CD4-positive, alpha-beta T cell treated with Interferon alpha-2 for 1 hour (primary cell): ENCODE measurements at places on chromosomes 13 and 19.

DNA sequence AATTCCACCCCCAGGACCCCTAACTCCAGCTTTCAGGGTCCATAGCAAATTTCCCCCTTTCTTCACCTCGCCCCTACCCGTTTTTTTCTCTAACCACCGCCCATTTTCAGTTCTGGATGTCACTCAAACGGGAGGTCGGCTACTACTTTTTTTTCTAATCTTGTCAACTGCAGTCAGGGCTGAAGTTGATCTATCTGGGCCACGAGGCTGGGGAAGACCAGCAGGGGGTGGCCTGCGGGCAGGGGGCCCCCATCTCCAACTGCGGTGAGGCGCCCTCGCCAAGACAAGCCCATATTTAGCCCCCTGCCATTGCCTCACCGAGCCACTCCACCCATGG is 748 bp downstream of the LHFPL6 start:
- DNase-seq, result no peak

DNA sequence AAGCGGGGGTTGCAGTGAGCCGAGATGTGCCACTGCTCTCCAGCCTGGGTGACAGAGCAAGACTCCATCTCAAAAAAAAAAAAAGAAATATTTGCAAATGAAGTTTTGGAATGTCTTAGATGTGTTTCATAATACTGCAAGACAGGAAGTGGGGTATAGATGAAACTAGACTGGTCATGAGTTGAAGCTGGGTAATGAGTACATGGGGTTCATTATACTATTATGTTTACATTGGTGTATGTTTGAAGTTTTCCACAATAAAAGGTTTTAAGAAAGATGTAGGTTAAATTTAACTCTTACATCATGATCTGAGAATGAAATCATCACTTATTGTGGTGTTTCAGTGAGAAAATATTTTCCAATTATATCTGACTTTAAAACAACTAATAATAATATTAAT is 19.0 kb downstream of the FNDC3A start:
- DNase-seq, result no peak

GRCh38 chr13:72004784-72005374 is 137.9 kb upstream of the DACH1 start:
- no peak for DNase-seq

- DNase-seq, result no peak
These were observed 2.0 kb upstream of the CEBPA start for GRCh38 chr19:33304371-33304759.

DNA sequence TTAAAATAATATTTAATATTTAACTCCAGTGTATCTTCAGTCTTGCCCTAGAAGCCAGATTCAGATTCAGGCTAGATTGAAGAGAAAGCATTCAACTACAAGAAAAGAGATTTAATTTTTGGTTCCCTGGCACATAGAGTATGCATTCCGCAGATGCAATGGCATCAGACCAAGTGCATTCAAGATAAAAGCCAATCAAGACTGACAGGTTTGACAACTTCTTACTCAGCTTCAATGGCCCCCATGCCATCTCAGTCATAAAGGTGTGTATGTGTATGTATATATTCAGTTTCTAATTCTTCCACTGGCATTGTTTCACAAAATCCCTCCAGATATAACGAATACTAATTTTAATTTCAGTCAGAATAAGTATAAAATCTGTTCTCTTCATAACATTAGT is 650.8 kb upstream of the GPC6 start:
- no peak for DNase-seq

- no peak for DNase-seq
These were observed 42.6 kb upstream of the C13orf46 start for GRCh38 chr13:114016321-114017027.

GRCh38 chr13:69389899-69390298 is 717.7 kb upstream of the ATXN8OS start:
- no peak for DNase-seq

DNA sequence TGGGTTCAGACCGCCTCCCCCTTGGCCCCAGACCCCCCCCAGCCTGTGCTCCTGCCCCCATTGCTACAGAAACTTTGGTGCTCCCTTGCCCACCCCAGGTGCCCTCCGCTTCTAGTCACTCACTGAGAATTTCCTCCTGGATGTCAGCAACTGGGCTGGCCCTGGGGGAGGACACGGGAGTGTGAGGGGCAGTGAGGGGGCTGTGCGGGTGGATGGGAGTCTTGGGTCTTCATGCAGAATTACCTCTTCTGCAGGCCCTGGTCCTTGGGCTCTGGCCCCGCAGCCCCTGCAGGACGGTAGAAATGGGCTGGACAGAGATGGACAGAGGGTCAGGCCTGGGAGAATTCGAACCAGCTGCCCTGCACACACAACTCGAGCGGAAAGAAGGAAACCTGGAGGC is 4.8 kb downstream of the LILRB5 start:
- DNase-seq, result no peak

DNA sequence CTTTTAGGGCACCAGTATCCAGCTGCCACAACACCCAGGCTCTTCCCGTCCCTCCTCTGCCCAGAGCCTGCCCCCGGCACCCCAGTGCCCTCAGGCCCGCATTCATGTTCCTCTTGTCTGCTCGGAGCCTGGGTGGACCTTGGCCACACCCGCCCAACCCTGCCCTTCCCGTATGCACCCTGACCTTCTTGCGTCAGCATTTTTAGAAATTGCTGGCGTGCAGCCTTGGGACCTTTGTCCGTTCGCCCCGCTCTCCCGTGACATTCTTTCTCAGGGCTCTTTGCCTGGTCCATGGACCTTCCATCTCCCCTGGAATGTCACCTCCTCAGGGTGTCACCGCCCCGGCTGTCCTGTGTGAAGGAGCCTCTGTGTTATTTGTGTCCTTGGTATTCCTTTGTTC is 7.6 kb downstream of the NUCB1 start:
- no peak for DNase-seq

- DNase-seq, result no peak
These were observed 58.7 kb downstream of the MRPL57 start for GRCh38 chr13:21235174-21235573.

DNA sequence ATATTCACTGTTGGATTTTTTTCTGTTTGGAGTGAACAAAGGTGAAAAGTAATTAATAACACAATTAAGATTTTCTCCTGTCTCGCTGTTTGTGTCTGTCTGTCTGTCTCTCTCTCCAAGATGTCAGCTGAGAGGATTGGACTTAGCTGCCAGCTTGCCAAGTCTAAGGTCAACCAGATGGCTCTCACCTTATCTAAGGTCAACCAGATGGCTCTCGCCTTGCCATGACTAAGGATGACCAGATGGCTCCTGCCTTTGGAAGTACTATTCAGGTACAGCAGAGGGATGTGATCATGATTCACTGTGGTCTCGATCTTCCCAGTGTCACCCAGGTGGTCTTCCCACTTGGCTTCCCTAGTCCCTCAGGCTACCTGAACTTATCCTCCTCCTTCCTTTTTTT is 1436.4 kb downstream of the UQCRFS1 start:
- DNase-seq, result no peak

- DNase-seq, result peak; percentile 41
These were observed 18.4 kb upstream of the MYCBP2 start for GRCh38 chr13:77345150-77345780.

- DNase-seq, result no peak
These were observed 50.7 kb upstream of the MCF2L start for GRCh38 chr13:112918266-112918665.

DNA sequence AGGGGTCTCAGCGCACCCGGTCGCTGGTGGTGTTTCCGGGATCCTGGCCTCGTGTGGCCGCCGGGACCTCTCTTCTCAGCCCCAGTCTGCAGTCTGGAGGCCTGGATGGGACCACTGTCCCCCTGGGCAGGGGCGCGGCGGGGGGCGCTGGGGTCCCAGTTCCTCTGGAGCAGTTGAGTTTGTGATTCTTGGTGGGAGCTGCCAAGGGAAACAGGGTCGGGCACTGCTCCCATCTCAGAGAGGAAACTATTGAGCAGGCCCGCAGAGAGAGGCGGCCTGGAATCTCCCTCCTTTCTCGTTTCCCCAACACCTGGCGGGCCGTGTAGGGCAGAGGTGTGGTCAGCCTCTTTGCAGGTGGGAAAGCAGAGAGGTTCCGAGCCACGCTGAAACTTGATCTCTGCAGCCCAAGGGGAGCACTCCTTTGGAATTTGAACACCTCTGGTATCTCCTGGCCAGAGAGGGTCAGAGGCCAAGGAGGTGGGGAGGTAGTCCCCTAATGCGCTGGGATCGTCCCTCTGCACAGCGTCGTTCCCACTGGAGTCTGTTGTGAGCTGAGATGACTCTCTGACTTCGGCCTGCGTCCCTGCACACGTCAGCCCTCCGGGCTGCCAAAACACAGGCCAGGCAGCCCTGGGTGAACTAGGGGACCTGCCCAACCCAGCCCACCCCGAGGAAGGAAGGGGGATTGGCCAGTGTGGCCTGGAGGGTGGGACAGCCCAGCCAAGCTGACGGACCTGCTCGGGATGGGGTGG is 741 bp downstream of the PLEKHF1 start:
- peak; percentile 41 for DNase-seq

GRCh38 chr19:30882411-30883005 is 466.7 kb downstream of the TSHZ3 start:
- no peak for DNase-seq

- no peak for DNase-seq
These were observed 305.2 kb downstream of the NDFIP2 start for GRCh38 chr13:79786176-79786575.

DNA sequence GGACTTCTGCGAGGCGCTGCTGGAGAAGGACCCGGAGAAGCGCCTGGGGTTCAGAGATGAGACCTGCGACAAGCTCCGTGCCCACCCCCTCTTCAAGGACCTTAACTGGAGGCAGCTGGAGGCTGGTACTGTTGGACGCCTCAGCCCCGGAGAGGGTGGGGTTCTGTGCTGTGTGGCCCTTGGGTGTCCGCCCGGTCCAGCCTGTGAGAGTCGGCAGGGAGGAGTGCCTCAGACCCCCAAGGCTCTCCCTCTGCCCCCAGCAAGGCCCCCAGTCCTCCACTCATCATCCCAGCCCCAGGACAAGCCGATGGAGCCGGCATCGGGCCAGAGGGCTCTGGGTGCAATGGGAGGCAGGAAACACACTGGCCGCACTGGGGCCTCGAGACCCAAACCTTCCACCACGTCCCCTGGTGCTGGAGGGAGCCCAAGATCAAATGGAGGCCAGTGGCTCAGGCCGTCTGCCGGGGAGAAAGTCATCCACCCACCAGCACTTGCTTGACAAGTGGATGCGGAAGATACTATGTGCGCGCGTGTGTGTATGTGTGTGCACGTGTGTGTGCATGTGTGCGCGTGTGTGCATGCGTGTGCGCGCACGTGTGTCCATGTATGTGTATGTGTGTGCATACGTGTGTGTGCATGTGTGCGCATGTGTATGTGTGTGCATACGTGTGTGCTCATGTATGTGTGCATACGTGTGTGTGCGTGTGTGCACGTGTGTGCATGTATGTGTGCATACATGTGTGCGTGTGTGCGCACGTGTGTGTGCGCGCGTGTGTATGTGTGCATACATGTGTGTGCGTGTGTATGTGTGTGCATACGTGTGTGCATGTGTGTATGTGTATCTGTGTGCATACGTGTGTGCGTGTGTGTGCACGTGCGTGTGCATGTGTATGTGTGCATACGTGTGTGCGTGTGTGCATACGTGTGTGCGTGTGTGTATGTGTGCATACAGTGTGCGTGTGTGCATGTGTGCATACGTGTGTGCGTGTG is 25.8 kb upstream of the TMEM255B start:
- DNase-seq, result no peak

- DNase-seq, result peak; percentile 67
These were observed at the start of gene ZNF433 for GRCh38 chr19:12035220-12036172. Gene ZNF433 (minus strand): TSS chr19:12035679. CDS start chr19:12035539, 140 bp downstream.

DNA sequence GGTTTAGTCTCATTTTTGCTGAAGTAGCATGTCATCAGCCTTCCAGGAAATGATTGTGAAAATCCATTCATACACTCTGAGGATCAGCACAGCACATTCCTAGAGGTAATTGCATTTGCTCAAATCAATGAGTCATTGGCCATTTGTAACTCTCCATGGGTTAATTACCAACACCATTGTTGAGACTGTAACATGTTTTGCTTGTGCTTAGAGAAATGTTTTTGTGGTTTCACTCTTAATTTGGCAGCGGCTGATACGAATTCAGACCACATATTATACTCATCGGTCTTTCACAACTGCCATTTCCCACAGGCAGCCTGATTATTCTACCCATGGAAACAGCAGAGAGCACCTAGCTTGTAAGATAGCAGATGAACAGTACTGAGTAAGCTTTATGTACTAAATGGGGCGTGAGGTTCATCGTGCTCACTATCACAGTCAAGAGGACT is 110.3 kb downstream of the NHLRC3 start:
- DNase-seq, result no peak

GRCh38 chr13:110989331-110989730 is 74.5 kb upstream of the ANKRD10 start:
- no peak for DNase-seq

- no peak for DNase-seq
These were observed 61.4 kb upstream of the SLITRK1 start for GRCh38 chr13:83943530-83944279.

DNA sequence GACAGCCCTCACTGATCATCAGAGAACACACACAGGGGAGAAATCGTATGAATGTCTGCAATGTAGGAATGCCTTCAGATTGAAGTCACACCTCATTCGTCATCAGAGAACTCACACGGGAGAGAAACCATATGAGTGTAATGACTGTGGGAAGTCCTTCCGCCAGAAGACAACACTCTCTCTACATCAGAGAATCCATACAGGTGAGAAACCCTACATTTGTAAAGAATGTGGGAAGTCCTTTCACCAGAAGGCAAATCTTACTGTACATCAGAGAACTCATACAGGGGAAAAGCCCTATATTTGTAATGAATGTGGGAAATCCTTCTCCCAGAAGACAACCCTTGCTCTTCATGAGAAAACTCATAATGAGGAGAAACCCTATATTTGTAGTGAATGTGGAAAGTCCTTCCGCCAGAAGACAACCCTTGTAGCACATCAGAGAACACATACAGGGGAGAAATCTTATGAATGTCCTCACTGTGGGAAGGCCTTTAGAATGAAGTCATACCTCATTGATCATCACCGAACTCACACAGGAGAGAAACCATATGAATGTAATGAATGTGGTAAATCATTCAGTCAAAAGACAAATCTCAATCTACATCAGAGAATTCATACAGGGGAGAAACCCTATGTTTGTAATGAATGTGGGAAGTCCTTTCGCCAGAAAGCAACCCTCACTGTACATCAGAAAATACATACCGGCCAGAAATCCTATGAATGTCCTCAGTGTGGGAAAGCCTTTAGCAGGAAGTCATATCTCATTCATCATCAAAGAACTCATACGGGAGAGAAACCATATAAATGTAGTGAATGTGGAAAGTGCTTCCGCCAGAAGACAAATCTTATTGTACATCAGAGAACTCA is 32.5 kb downstream of the ZNF567 start:
- DNase-seq, result no peak

DNA sequence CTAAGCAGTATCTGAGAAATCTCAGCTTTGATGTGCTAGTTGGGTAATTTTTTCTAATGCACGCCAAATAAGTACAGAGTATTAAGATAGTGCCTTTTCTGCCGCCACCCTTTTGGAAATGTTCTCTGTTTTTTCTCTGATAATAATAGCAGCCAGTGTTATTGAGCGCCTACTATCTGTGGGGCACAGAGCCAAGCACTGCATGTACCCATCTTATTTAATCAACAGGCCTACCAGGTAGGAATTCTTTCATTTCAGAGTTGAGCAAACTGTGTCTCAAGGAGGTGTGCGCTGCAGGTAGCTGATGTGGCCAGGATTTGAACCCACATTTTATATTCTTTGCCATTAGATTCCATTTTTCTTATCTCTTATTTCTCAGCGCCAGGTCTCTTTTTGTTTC is 1.4 kb downstream of the EPN1 start:
- no peak for DNase-seq

- DNase-seq, result no peak
These were observed 86.8 kb downstream of the UBL3 start for GRCh38 chr13:29763436-29764180.
